Fibroblast of mammary gland (primary cell): ENCODE measurements at places on chromosomes 2 and 18.

DNA sequence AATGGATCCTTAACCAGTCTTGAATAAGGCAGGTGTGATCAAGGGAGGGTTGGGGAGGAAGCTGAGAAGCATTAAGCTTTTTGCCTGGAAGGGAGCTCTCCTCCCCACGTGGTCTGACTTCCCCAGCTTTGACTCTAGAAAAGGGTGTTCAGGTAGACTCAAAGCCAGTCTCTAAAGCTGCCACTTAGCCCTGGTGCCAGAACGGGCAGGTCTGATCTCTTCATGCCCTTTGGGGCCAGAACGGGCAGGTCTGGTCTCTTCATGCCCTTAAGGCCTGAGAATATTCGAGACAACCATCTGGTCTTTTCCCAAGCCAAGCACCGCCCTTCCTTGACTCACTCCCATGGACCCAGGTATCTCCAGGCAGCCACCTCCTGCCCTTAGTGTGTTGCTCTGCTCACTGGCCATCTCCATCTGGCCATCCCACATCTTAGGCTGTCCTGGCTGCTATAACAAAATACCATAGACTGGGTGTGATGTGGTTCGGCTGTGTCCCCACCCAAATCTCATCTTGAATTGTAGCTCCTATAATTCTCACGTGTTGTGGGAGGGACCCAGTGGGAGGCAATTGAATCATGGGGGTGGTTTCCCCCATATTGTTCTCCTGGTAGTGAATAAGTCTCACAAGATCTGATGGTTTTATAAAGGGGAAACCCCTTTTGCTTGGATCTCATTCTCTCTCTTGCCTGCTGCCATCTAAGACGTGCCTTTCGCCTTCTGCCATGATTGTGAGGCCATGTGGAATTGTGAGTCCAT lies 59.4 kb downstream of the SNORC start:
- no peak for DNase-seq

DNA sequence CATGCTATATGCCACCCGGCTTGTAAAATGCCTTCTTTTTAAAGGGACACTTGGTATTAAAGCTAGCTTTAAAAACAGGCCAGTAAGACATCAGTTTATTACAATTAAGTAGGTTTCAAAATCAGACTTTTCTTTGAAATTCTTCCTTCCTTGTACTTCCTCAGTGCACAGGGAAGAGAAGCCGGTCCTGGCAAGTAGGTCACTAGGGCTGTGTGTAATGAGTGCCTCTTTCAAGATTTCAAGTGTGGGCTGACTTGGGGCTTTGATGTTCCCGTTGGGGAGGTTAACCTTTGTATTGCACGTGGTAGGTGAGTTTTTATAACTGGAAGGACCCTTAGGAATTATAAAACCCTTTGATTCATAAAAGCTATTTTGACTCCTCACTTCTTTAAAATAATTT lies 566.4 kb upstream of the ID2 start:
- DNase-seq: no peak

GRCh38 chr2:110858135-110858725 lies 125.9 kb downstream of the ACOXL start:
- DNase-seq: no peak

DNA sequence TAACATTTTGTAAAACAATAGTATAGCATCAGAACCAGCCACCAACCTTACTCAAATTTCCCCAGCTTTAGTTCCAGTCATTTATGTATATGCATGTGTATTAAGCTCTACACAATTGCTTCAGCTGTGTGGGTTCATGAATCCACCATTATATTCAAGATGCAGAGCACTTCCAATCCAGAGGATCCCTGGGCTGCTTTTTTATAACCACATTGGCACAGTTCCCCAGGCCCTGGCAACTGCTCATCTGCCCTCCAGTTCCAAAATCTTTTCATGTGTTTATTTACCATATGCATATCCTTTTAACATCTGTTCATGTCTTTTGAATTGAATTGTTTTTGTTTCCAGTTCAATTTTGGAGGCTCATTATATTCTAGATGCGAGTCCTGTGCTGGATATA lies 482.9 kb upstream of the HS6ST1 start:
- no peak for DNase-seq

DNA sequence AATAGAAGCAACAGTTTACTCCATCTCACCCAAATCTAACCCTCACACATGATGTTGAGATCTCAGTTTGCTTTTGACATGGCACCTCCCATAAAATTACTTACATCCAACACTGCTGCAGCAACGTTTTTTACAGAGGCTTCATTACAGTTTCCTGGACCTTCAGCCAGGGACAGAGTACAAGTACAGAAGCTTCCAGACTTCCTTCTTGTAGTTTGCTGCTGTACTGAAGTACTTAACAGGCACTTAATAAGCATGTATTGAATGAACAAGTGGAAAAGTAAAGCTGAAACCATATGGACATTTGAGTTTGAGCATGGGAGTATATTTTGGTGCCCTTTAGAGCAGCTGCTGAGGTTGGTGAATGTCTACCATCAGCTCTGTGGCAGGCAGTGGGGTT lies 514.2 kb downstream of the PTPRM start:
- no peak for DNase-seq

DNA sequence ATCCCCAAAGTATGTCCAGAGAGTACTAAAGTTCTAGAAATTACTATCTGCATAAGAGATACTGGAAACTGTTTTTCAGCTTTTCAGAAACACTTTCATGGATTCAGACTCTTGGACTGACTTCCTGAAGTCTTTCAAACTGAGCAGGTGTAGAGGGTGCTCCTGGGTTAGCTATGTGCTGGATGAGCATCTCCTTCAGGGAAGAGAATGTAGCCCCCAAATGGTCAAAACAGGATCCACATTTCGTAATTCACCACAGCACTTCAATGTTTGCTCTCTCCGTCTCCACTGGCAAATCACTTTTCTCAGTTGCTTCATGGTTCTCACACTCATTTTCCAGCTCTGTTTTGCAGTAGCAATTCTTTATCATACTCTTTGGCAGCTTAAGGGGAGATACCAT lies 23.2 kb upstream of the SATB2 start:
- no peak for DNase-seq

DNA sequence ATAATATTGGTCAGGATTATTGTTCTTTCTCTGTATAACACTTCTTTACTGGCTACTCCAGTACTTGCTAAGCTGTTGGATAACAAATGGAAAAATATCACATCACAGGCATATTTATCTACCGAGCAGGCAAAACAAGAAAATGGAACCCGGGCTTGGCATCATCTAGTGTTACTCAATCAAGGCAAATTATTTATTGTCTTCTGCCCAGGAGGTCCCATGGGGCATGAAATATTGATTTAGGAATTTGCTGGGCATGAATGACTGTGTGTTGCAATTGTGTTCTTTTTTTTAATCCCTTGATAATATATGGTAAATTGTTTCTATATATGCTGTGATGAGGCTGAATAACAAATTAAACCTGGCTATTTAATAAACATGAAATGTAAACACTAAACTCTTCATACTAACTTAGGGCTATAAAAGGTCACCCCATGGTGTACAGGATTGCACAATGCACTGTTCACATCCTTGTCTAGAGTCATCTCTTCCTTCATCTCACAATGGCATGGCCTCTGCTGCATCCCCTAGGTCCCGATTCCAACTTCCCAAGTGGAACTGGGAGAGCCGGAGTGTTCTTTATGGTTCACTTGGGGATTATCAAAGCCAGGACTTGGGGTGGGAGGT lies 2.2 kb upstream of the PARD3B start:
- peak; percentile 28 for DNase-seq

DNA sequence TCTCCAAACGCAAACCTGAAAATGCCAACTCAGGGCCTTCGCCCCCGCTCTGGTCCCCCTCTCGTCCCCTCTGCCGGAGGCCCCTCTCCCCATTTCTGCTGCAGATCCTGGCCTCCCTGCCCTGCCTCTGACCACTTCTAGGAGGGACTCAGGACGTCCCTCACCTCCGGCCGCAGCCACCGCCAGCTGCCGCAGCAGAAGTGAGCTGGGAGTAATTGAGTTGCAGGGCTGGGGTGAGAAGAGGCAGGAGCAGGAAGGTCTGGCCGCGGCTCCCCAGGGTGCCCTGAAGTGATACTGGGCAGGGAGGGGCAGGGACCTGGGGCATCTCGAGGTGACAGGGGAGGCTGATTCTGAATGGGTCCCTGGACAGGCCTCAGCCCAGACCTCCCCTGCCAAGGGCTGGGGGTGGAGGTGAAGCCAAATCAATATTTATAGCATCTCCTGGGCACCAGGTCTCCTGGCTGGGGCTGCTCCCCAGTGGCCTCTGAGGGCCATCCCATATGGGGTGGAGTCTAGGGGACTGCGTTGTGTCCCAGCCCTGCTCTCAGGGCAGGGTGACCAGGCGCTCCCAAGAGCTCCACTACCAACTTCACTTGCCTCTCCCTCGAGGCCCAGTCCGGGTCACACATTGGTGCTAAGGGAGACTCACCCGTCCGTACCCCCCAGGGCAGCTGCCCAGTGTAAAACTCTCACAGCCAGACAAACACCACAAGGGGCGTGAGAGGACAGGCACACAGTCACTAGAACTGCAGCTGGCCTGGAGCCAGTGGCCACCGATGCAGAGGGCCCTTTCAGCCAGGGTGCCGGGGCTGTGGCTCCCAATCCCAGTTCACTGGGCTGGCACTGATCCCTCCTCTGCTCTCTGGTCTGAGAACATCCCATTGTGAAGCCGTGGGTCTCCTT lies 33.0 kb downstream of the KCNIP3 start:
- no peak for DNase-seq

DNA sequence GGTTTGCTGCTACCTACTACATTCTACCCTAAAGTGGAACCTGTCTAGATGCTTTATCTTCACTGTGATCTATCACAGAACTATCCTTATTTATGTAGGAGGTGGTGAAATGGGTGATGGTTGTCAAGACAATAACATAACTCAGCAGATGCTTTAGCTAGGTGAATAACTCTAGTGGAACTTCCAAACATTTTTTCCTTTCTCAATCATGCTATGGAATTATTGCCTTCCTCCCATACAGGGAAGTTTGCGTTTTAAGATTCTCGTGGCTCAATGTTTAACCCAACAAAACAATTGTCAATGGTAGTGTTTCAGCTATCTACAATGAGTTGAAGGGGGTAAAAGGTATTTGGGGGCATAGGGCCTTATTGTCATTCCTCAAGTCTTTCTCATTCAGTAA lies 82.6 kb upstream of the GLI2 start:
- DNase-seq: no peak

GRCh38 chr18:39770399-39770798 lies 2184.6 kb upstream of the PIK3C3 start:
- peak; percentile 7 for DNase-seq

DNA sequence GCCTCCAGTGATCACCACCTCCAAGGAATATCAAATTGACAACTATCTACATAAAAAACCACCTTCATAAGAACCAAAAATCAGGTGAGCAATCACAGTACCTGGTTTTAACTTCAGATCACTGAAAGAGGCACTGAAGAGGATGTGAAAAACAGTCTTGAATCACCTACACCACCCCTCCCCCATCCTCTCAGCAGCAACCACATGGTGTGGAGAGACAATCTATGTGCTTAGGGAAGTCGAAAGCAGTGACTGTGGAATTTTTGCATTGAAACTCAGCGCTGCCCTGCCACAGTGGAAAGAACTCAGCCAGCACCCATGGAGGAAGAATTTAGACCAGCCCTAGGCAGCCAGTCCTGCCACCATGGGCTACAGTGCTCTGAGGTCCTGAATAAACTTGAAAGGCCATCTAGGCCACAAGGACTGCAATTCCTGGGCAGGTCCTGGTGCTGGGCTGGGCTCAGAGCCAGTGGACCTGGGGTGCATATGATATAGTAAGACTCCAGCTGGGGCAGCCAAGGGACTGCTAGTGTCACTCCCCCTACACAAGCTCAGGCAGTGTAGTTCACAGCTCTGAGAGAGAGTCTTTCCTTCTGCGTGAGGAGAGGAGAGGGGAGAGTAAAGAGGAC lies 75.6 kb downstream of the ATL2 start:
- no peak for DNase-seq

GRCh38 chr18:434410-434809 lies 66.1 kb downstream of the COLEC12 start:
- DNase-seq: peak; percentile 50

GRCh38 chr2:241179899-241180298 lies 8.6 kb upstream of the ANO7 start:
- DNase-seq: peak; percentile 31

DNA sequence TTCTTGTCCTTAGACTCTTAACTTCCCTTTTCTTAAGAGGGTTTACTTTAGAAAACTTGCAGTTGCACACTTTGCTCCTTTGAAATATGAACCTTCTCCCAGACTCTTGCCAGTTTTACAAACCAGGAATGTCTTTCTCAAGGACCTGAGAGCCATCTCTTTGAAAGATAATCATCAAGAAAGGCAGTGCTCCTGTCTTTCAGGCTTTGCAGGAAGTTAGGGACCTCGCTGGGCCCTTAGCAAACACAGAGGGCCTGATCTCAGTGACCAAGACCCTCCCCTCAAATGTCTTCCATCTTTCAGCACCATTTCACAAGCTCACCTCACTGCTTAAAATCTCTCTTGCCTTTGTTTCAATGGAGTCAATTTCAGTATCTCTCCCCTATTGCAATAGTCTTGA lies 32.0 kb upstream of the NYAP2 start:
- no peak for DNase-seq

DNA sequence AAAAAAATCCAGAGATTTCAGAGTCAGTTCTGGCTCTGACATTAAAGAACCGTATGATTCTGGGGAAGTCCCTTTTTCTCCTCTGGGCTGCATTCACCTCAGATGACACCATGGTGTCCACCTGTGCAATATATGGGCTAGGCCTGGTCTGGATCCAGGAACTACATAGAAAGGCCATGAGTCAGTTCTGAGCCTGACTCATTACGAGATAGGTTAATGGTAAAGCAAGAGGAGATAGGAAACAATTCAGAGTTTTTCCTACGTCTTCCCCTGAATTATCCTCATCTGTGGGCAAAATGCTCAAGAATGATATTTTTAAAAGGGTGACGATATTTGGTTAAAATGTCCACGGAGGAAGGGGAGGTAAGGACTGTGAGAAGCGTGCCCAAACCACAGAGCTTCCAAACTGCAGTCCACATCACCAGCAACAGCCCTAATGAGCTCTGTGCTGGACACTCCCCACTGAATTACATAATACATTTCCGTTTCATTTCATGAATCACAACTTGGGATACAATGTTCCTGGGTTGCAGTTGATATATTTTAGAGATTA lies 180.1 kb upstream of the OSR1 start:
- DNase-seq: peak; percentile 97

- no peak for DNase-seq
Measured at GRCh38 chr2:103529798-103530502, 768.1 kb downstream of the TMEM182 start.

DNA sequence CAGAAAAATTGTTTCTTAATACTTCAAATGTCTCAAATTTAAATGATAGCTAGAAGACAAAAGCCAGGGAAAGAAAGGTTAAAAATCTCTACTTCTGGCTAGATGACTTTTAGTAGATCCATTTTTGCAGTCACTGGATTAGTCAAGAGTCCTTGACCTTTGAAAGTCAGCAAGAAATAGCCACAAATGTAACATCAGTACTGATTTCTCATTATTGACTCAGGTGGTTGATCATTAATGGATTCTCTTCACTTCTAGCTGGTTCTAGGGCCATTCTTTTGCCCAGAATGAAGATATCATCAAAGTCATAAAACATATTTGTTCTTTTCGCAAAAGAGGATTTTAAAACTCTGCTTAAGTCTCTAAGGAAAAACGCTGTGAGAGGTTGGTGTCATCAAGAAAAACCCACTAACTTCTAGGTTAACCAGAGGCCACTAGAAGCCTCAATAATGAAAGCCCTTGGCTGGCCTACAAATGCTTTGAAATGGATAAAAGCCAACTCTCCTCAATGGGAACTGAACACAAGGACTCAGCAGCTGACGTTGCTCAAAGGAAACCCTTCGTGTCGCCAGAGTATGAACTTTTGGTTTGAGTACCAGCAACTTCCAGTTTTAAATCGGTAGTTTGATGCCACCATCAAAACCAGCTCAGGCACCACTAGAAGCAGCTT lies 66.3 kb downstream of the IRS1 start:
- peak; percentile 31 for DNase-seq
